Posterior cingulate gyrus (tissue), 11 donors: ENCODE measurements at places on chromosomes 1 and 21.

- DNase-seq = peak; percentile 55
These were observed 26.9 kb upstream of the ESRRG start for GRCh38 chr1:216750031-216750627.

GRCh38 chr1:11602424-11602823 lies 51.8 kb downstream of the FBXO2 start:
- DNase-seq = no peak

DNA sequence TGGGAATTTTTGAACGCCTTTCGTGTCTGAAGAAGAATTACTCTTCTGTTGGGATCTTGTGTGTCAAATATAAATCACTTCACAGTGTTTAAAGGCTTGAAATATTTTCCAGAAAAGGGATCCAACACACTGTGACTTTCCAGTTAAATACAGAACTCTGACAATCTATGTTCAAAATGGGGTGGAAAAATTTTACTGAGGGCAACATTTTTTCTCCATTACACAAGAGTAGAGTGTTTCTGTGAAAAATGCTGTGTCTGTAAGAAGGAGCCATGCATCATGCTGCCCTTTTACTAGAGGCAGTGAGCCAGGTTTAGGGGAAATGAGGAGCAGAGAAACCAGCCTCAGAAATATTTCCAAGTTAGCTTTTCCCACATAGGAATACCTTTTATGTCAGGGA lies 86.5 kb downstream of the VPS13D start:
- DNase-seq = no peak

GRCh38 chr1:84691122-84691783 lies 992 bp upstream of the SSX2IP start:
- DNase-seq = no peak

GRCh38 chr1:21590934-21591333 lies 78.2 kb downstream of the RAP1GAP start:
- DNase-seq = no peak

- DNase-seq = no peak
These were observed 20.7 kb upstream of the LGALS8 start for GRCh38 chr1:236502972-236503639.

DNA sequence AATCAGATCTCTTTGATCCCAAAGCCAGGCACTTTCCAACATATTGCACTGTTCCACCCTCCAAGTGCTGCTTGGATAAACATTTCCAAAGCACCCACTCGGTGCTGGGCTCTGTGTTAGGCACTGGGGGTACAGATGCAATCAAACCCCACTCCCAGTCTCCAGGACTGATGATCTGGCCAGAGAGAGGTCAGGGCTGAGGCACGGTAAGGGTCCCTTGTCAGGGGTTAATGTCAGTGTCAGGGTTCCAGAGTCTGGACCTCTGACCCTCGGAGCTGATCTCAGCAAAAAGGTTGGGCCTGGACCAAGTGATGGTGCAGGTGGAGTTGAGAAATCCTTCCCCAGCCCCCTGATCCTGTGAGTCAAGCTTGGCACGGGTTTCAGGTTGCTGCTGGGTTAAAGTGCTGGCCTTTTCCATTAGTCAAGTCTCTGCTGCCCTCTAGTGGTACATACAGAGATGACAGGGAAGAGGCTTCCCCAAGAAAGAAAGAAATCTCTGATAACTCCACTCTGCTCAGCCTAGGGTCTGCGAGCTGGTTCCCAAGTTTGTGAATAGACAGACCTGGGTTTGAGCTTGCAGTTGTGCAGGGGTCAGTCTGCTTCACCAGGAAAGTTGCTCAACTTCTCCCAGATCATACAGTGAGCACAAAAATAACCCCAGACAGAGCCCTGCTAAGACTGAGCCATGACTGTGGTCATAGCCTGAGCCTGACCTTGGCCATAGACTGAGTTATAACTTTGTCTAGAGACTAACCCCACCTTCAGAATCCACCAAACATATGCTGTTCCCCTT lies 74.6 kb downstream of the DMRTA2 start:
- peak; percentile 23 for DNase-seq

DNA sequence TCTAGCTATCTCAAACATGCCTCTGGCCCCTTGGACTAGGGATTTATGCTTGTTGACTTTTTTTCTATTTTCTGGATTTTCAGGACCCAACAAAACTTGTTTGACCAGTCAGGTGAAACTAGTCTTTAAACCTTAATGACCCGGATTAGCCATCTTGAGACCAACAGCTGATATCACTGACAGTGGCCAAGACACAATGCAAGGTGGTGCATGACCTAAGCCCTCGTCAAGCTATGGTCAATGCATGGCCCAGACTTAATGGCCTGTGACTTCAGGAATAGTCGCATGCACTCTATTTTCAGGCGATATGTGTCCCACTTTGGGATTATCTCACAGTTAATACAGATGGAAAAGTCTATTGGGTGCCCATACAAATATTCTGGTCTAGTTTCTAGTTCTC lies 190.4 kb downstream of the ZBTB18 start:
- DNase-seq = no peak

GRCh38 chr1:225811622-225812487 lies 1.9 kb downstream of the EPHX1 start:
- no peak for DNase-seq

GRCh38 chr1:235931171-235931738 lies 64.5 kb upstream of the LYST start:
- no peak for DNase-seq

DNA sequence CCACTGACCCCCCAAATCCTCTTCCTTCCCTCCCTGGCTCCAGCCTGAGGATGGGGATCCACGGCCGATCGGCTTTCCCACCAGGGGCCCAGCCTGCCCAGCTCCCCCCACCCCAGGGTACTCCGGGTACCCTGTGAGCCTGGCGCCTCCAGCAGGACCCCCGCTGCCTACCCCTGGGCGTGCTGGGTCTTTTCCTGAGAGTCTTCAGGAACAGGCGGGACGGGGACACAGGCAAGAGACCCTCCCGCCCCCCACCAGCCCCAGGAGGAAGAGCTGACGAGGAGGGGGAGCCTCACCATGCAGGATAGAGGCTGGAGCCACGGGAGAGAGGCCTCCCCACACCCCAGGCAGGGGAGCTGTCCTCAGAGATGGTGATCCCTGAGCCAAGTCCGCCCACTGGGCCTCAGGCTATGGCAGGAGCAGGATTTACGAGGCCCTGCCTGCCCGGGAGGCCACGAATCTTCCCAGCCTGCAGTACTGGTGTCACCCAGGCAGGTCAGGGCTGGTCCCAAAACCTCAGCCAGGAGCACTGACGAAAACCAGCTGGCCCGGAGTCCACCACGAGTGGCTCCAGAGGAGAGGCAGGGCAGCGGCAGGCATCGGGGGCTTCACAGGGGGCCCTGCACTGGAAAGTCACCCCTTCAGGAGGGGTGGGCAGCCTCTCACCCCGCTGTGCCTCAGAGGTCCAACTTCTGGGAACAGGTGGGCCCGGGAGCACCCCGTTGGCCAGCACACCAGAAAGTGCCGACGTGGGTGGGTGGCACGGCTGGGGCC lies 58.0 kb downstream of the MEGF6 start:
- no peak for DNase-seq

GRCh38 chr1:32405672-32406467 lies 11.6 kb upstream of the BSDC1 start:
- no peak for DNase-seq

GRCh38 chr1:186654741-186655140 lies 25.5 kb downstream of the PTGS2 start:
- no peak for DNase-seq

DNA sequence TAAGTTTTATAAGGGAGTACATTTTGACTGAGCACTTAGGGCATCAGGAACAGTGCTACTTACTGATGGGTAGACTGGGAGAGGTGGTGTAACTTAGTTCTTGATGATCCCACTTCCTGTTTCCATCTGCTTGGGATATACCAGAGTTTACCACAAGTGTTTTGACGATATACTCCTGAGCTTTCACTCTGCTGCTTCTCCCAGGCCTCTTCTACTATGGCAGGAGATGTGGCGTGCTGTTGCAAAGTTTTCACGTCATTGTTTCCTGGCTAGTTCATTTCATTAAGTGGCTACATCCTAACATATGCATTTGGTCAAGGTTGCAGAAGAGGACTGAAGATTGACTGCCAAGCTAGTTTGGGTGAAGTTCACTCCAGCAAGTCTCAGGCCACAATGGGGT lies 41.3 kb upstream of the LAMC2 start:
- DNase-seq = no peak

DNA sequence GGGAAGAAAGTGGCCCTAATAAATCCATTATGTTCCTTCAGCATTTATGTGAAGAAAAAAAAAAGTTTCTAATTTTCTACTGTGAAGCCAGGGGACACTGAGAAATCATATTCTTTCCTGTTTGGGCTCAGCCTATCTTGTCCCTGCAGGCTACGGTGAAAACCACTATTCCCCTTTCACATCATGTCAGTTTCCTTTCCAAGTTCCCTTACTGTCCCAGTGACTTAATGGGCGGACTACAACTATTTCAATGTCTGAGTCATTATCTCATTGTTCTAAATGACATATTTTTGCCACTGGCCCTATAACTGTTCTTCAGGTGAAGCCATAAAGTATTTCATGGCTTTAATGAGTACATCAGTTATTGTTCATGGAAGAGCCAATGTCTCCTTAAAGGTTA lies 71.3 kb upstream of the BEND5 start:
- DNase-seq = no peak

DNA sequence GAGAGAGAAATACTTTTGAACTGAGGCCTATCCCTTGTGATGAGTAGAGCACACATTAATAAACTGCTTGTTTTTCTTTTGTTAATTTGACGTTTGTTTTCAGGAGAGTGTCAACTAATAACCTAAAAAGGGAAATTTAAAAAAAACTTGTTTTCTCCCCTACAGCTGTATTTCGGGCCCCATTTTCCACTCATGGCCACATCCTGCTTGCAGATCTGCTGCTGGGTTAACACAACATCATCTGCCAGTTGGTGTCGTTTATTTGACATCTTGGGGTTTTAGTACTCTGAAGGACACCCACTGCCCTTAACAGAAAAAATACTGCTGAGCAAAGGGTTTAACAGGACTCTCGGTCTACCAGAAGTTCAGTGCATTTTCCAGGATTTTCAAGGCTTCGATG lies 848 bp upstream of the PYHIN1 start:
- DNase-seq = no peak

DNA sequence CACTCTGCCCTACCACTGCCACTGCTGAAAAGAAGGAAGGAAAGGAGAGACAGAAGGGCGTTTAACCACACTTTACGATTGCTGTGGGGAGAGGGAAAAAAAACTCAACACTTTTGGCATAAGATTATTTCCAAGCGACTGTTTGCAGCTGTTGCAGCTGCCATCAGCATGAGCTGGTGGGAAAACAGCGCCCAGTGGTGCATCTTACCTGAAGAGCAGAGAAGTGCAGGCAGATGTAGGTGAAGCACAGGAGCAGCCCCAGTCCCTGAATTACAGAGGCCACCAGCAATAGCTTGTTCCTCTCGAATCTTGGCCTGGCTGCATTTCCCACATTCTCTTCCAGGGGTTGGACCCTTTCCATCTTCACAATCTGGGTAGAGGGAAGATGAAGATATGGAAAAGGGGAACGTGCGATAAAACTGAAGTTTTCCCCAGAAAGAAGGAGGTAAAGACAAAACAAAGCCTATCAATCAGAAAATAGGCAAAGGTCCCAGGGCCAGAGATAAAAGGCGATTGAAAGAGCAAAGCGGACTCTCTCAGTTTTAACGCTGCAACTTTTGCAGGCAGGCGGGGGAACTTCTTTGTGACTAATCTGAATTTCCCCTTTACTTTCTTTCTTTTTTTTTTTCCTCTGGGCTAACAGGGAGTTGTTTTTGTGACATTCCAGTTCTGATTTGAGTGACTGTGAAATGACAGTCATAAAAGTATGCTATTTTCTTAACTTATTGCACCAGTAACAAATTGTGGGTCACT lies at the start of gene TNFSF4:
TNFSF4 (minus strand) TSS at position 516 of the 753 bp plus-strand sequence; CDS start at position 361, 155 bp downstream.
- DNase-seq = no peak

GRCh38 chr1:192524223-192524622 lies 51.4 kb upstream of the RGS1 start:
- no peak for DNase-seq

GRCh38 chr1:58308206-58308605 lies 238.3 kb downstream of the OMA1 start:
- DNase-seq = no peak

GRCh38 chr1:214727274-214727673 lies 124.3 kb downstream of the CENPF start:
- no peak for DNase-seq

DNA sequence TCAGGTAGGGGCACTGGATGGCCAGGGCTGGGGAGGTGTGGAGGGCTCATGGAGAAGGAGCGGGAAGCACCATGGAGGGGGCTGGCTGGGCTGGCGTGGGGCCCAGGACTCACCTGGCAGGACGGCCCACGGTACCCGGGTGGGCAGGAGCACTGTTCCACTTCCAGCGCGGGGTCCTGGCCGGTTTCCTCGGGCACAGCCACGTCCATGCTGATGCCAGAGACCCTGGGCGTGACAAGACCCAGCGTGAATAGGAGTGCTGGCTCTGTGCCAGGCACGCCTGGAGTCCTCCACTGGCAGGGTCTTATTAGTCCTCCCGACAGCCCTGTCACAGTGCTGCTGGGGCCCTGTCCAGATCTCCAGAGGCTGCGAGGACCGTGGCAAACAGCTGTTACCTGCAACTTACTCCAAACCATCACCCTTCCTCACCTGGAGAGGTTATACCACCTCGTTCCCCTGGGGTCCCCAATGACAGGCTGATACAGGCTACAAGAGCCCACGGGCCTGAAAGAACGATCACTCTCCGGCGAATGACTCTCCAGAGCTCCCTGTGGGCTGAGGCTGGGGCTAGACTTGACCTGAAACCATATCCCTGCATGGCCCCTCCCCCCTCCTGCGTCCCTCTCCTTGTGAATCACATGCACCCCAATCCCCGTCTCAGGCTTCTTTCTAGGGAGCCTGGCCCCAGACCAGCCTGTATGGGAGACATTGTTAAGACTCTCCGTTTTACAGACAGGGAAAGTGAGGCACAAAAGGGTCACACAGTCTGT lies 62.1 kb downstream of the HSPG2 start:
- no peak for DNase-seq

- peak; percentile 21 for DNase-seq
These were observed at the start of gene IL10 for GRCh38 chr1:206772243-206772937. Gene IL10 (minus strand): TSS chr1:206772494. CDS start chr1:206772435, 59 bp downstream.

DNA sequence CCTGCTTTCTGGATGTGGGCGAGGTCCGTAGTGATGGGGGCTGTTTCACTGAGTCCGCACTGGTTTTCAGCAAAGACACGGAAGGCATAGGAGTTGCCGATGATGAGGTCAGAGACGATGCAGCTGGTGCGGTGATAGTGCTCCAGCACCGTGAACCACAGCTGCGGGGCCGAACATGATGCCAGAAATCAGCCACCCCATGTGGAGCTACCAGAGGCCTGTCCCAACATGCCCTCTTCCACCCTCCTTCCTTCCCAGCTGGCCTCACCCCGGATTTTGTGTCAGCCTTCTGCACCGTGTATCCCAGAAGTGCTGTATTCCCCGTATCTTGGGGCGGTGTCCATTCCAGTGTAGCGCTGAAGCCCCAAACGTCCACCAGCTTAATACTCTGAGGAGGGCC lies 10.0 kb downstream of the MYBPHL start:
- no peak for DNase-seq

- DNase-seq = no peak
These were observed 115.8 kb upstream of the ZNF678 start for GRCh38 chr1:227447531-227447990.

- no peak for DNase-seq
These were observed 52.2 kb downstream of the XCL2 start for GRCh38 chr1:168491527-168492164.
